Smooth muscle cell of trachea (primary cell): ENCODE measurements at places on chromosomes 2 and 18. TPM values are rescaled to one million over a fixed set of nuclear protein-coding genes. Genes with fewer than 3 reads are reported as not detected.

Gene STK11IP
- total RNA-seq = 17.2 and 22.8 TPM in 2 replicates

Gene NOSTRIN
- total RNA-seq = 0.33 and 0.58 TPM in 2 replicates

Gene EML4
- 40.2 and 74.6 TPM in 2 replicates for total RNA-seq

Gene TCF23
- total RNA-seq = not detected in 2 replicates

Gene UNC80
- not detected in 2 replicates for total RNA-seq

Gene CBLN2
- not detected in 2 replicates for total RNA-seq

Gene TEKT4
- total RNA-seq = not detected in 2 replicates

Gene CCDC141
- under 0.01 and 0.29 TPM in 2 replicates for total RNA-seq

Gene OXER1
- 0.17 TPM in 1 of 2 replicates, not detected in the other for total RNA-seq

Gene CKAP2L
- total RNA-seq = 0.50 and 15.3 TPM in 2 replicates
